ENCODE measurements at places on chromosomes 13 and 19.

- peak; percentile 7 for DNase-seq
Observed at GRCh38 chr13:76677043-76677442, 209.2 kb downstream of the KCTD12 start.

- peak; percentile 2 for DNase-seq
Observed at GRCh38 chr19:34505321-34506025, 23.9 kb downstream of the WTIP start.

DNA sequence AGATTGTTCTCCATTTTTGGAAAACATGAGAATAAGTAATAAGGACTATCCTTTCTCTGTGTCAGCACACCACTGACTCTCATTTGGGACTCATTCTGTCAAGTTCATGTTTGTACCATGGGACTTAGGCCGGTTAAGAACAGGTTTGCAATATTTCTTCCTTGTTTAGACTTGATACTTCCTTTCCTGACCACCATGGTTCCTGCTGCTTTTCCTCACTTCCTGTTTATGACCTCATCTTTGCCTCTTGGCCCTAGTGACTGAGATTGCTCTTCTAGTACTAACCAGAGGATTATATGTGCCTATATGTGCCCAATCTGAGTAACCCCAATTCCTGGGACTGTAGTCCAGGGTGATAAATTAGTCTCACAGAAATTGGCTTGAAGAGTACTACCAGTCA lies 32.5 kb upstream of the NDFIP2 start:
- DNase-seq, result no peak

GRCh38 chr19:56066152-56067023 lies 54.7 kb downstream of the ZNF787 start:
- peak; percentile 92 for DNase-seq

DNA sequence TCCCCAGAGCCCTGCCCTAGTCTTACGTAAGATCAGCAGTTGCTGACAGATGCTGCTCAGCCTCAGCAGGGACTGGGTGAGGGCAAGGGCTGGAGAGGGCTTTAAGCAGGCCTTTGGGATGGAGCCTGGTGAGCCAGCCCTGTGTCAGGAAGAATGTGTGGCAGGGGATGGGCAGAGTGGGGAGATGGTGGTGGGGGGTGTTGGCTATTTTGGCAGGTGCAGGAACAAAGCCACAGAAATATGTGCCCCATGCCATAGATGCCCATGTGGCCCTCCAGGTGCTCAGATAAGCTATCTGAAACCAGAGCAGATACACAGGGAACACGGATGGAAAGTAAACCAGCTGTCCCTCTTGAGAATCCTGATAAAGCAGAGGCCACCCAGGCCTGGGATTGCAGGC lies 1325.0 kb downstream of the UQCRFS1 start:
- peak; percentile 1 for DNase-seq

DNA sequence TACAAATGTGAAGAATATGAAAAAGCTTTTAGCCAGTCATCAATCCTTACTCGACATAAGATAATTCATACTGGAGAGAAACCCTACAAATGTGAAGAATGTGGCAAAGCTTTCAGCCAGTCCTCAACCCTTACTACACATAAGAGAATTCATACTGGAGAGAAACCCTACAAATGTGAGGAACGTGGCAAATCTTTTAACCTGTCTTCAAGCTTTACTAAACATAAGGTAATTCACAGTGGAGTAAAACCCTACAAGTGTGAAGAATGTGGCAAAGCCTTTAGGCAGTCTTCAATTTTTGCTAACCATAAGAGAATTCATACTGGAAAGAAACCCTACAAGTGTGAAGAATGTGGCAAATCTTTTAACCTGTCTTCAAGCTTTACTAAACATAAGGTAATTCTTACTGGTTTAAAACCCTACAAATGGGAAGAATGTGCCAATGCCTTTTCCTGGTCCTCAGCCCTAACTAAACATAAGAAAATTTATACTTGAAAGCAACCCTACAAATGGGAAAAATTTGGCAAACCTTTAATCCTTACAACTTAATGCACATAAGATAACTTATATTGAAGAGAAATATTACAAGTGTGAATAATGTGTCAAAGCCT lies 74.1 kb upstream of the ZNF681 start:
- no peak for DNase-seq

- peak; percentile 46 for DNase-seq
Observed at GRCh38 chr13:51584731-51585672, 740 bp downstream of the WDFY2 start.

Data from GM03348 (cell line).